Stimulated activated CD8-positive, alpha-beta memory T cell treated with anti-CD3 and anti-CD28 coated beads, Interleukin-4, amount 100 ng/mL, for 1 hour (primary cell): ENCODE measurements at places on chromosomes 16 and 17.

DNA sequence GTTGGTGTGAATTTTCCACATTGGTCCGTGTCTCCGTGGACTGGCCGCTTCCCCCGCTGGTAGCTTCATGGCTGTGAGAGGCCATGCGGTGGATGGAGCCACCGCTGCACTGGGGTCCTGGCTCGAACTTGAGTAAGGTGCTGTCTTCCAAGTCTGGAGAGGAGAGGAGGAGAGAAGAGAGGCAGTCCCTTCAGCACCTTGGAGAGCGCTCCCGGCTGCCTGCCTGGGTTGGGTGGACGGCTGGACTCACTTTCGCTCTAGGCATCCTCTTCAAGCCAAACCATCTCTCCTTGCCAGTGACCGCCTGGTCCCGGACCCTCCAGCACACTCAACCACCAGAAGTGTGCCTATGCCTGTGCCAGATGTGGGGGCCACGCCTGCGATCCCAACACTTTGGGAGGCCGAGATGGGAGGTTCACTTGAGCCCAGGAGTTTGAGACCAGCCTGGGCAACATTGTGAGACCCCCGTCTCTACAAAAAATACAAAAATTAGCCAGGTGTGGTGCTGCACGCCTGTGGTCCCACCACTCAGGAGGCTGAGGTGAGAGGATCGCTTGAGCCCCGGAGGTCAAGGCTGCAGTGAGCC lies 6.2 kb downstream of the JPH3 start:
- no peak for DNase-seq

DNA sequence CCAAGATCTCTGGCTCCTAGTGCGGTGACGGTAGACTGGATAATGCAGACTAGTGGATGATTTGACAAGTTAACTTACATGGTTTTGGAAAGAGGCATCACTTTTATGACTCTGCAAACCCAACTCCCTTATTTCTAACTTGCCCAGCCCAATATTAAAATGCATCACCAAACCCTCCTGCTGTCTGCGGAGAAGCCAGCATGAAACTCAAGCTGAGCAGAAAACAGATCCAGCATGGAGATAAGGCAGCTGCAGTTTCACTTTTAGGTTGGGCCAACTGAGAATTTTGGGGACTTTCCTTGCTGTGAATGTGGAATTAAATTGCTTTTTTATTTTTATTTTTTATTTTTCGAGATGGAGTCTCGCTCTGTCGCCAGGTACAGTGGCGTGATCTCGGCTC lies 27.8 kb downstream of the CDH1 start:
- no peak for DNase-seq

DNA sequence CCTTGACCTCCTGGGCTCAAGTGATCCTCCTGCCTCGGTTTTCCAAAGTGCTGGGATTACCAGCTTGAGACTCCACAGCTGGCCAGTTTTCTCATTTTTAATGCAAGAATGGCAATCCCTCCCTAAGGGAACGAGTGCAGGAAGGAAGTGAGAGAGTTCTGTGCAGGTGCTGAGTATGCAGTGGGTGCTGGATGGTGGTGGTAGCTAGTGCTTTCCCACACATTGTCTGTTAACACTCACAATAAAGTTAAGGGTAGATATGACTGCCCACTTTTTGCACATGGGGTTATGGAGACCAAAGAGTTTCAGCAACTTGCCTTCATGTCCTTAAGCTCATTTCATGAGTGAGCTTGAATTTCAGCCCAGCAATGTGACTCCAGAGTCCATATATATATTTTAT lies 18.5 kb downstream of the RGS9 start:
- DNase-seq: no peak

DNA sequence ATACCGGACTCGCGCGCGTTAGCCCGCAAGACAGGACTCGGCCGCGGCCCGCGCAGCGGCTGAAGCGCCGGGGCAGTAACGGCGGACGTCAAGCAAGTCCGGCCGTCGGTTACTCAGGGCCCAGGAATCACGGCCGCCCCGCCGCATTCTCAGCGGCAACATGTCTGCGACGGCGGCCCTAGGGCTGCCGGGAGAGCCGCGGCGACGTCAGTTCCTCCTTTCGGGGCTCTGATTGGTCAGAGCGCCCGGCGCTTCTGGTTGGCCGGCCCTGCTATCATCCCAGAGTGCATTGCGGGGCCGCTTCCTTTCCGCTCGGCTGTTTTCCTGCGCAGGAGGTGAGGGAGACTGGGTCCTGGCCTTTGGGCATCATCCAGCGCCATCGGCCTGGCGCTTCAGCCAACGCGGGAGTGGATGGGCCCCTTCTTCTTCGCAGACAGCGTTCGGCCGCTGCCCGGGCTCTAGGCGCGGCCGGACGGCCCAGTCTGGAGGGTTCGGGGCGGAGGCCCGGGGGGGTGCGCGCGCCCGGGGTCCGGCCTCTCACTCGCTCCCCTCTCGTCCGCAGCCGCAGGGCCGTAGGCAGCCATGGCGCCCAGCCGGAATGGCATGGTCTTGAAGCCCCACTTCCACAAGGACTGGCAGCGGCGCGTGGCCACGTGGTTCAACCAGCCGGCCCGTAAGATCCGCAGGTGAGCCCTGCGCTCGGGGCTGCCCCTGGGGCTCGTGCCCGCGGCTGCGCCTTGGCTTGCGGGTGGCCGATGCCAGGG lies at the start of gene RPL13:
RPL13 (plus strand) TSS at position 305 of the 764 bp plus-strand sequence; CDS start at position 583, 278 bp downstream.
- DNase-seq: peak; percentile 86

GRCh38 chr17:32516940-32517701 lies 30.3 kb downstream of the CDK5R1 start:
- no peak for DNase-seq

GRCh38 chr17:20612635-20613034 lies 33.1 kb downstream of the CDRT15L2 start:
- no peak for DNase-seq

DNA sequence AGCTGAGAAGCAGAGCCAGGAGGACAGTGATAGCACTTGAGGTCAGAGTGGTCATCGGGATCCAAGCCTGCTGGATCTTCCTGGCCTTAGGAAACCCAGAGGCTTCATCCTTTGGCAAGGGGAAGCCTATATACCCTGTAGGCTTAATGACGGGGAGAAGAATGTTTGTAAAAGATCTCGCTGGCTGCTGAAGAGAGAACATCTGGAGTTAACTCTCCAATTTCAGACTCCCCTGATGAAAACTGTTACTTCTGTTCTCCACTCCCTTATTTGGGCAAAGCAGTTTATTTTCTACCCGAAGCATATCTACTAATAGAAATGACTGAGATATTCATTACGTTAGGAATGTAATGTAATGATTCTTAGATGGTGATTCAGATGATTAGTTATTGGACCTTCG lies 487.0 kb downstream of the CDH13 start:
- DNase-seq: no peak

DNA sequence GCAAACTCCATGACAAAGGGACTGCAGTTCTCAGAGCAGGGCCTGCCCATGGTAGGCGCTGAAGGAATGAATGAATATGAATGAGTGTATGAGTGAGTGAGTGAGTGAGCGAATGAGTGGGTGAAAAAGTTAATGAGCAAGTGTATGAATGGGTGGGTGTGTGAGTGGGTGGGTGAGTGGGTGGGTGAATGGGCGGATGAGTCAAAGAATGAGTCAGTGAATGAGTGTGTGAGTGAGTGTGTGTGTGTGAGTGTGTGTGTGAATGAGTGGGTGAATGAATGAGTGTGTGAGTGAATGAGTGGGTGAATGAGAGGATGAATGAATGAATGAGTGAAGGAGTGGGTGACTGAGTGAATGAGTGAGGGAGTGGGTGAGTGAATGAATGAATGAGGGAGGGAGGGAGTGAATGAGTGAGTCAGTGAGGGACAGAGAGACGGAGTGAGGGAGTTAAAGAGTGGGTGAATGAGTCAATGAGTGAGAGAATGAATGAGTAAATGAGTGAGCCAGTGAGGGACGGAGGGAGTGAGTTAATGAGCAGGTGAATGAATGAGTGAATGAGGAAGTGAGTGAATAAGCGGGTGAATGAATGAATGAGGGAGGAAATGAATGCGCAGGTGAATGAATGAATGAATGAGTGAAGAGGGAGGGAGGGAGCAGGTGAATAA lies 11.1 kb upstream of the CHMP6 start:
- no peak for DNase-seq

- peak; percentile 38 for DNase-seq
Measured at GRCh38 chr16:354971-355461, 2.5 kb upstream of the AXIN1 start.

DNA sequence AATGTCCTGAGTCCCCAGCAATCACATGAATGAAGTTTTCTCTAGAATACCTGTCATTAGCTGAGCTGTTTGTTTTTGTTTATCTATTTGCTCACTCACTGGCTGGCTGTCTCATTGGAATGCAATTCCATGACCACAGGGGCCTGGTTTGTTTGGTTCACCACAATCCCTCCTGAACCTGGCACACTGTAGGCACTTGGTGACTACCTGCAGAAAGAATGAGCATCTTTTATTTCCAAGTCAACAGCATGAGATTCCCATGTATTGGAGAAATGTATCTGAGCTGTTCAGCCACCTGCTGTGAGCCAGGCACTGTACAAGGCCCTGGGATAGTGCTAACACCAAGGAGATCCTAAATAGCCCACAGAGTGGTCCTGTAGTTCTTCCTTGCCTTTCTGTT lies 345.1 kb downstream of the XYLT1 start:
- DNase-seq: no peak

- DNase-seq: no peak
Measured at GRCh38 chr16:83220066-83220465, 587.7 kb upstream of the HSBP1 start.

DNA sequence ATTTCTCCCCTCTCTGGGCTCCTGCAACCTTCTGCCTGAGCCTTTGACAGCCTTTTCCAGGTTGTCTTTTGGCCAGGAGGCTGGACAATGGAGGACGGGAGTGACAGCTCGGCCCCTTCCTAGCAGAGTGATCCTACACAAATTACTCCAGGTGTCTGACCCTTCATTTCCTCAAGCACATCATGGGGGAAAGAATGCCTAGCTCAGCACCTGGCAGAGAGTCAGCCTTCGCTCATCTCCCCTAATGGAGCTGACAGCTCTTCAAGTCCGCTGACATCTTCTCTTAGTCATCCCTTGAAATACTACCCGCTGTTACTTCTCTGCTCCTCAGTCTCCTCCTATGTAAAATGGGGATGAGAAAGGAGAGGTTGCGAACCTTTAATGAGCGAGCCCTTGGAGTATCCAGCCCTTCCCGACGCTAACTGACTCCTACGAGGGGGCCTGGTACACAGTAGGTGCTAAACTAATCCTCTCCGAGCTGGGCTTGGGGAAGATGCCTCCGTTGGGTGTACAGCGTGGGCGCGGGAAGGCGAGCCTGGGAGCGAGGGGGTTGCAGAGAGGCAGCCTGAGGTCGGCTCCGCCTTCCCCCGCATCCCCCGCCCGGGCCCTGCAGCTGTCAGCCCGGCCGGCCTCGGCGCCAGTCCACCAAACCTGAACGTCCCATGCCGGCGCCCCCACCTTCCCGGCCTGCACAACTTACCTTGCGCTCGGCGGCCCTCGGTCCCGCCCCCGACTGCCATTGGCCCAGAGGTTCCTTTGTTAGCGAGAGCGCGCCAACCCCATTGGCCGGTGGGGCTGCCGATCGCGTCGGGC lies 480 bp upstream of the MPRIP start:
- peak; percentile 94 for DNase-seq

DNA sequence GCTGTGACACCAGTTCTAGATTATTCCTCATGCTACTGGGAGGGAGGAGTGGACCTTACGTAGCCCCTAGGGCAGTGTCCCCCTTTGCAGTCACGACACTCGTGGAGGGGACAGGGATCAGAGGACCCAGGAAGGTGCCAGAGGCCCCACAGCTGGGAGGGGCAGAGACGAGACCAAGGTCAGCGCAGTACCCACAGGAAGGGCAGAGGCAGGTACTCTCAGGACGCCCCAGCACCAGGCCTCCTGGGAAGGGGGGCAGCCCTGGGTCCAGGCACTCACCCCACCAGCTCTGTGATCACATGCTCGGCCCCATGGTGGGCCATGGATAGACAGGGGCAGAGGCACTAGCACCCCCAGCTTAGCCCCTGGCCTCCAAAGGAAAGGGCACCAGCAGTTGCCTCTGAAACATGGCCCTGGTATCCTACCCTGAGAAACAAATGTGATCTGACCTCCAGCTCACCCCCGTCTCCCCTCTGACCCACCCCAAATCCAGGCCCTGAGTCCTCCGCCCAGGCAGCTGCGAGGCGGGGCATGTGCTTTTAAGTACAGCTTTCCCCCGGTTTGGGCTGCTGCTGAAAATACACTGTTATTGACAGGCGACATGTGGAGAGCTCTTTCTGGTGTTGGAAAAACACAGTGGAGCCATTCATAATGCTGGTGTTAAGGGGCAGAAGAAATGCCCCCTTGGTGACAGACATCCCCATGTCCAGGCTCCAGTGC lies 361.9 kb downstream of the C16orf95 start:
- no peak for DNase-seq

DNA sequence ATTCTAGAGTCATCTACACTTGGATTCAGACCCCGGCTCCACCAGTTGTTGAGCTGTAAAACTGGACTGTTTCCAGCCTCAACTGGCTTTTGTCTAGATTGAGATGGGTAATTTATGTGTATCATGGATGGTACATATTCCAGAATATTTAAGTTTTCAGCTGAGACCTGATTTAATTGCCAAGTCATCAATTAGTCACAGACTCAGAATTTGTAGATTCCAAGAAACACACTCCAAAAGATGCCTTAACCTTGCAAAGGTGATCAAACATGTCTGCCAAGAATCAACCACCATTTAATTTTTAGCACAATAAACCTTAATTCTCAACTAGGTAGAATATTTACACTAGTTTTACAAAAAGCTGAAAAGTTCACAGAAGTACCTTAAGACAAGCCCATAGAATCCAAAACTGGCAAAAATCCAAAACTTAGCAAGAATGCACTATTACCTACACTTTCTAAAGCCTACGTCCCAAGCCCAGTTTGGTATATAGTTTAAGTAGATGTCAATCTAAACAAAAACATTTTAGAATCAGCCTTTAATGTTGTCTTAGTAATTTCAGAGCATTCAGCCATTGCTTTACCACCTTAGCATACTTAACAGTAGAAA lies 17.7 kb downstream of the SIAH1 start:
- DNase-seq: no peak

DNA sequence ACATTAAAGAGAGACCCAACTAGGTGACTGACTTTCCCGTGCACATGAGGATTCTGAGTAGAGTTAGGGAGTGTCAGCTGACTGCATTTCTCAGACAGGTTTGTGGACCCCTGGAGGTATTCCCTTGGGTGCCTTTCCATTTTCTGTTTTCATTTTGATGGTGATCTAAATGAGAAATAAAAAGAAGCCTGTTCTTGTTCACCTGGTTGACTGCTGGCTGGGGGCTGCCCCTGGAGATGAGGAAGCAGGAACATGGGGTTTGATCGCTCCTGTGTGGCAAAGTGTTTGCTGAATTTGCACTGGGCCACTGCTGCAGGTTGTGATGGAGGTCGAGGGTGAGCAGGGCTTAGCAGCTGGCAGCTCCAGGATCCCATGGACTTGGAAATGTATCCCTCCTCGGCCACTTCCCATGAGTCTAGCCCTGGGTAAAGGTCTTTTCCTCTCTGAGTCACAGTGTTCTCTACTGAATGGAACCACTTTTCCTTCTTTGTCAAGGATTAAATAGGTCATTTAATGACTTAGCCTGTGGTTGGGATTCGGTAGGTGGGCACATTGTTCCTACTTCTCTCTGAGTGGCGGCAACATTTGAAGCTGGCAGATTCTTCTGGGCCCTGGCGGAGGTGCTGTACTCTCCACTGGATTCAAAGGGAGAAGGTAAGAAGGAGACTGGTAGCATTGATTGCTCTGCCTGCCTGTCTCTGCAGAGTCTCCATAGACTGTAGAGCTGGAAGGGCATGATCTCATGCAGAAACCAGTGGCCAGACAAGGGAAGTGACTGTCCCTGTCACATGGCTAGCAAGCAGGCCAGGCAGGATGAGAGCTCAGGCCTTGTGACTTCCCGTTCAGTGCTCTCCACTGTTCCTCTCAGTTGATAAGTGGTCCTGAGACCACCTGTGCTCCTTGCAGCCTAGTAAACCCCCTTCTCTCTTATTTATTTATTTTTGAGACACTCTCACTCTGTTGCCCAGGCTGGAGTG lies 17.9 kb downstream of the SNX29 start:
- no peak for DNase-seq

- no peak for DNase-seq
Measured at GRCh38 chr16:89561142-89561883, 831 bp downstream of the RPL13 start.
